COR-L47 (cell line): ENCODE measurements at places on chromosomes 5 and 9.
A peak's percentile ranks its signal among the peaks of the same experiment; 100 is the strongest.

GRCh38 chr5:24854850-24855249, 210.1 kb upstream of the CDH10 start:
- DNase-seq: no peak

- DNase-seq: no peak
These were observed 179.6 kb downstream of the GRIA1 start for GRCh38 chr5:153670101-153670500.

DNA sequence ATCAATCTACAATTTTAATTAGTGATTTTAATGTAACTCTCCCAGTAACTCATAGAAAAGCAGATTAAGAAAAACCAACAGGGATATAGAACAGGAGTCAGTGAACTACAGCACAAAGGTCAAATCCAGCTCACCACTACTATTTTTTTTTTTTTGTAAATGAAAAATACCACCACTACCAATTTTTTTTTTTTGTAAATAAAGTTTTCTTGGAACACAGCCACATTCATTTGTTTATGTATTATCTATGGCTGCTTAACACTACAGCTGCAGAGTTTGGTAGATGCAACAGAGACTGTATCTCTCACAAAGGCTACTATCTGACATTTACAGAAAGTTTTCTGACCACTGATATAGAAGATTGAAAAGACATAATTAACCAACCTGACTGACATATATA, 11.7 kb downstream of the ZNF510 start:
- no peak for DNase-seq

DNA sequence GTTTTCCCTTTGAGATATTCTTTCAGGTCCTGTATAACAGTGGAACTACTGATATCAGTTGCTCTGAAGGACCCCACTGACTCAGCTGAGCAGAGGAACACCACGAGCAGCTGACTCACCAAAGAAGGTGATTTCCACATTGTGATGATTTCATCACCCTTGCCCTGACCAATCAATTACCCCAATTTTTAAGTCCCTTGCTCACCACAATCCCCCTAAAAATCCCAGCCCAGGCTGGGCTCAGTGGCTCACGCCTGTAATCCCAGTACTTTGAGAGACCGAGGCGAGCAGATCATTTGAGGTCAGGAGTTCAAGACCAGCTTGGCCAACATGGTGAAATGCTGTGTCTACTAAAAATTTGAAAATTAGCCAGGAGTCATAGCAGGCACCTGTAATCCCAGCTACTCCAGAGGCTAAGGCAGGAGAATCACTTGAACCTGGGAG, 125.3 kb upstream of the ABCA1 start:
- DNase-seq: no peak

- DNase-seq: no peak
These were observed 40.4 kb downstream of the CTNNA1 start for GRCh38 chr5:138793575-138793974.

DNA sequence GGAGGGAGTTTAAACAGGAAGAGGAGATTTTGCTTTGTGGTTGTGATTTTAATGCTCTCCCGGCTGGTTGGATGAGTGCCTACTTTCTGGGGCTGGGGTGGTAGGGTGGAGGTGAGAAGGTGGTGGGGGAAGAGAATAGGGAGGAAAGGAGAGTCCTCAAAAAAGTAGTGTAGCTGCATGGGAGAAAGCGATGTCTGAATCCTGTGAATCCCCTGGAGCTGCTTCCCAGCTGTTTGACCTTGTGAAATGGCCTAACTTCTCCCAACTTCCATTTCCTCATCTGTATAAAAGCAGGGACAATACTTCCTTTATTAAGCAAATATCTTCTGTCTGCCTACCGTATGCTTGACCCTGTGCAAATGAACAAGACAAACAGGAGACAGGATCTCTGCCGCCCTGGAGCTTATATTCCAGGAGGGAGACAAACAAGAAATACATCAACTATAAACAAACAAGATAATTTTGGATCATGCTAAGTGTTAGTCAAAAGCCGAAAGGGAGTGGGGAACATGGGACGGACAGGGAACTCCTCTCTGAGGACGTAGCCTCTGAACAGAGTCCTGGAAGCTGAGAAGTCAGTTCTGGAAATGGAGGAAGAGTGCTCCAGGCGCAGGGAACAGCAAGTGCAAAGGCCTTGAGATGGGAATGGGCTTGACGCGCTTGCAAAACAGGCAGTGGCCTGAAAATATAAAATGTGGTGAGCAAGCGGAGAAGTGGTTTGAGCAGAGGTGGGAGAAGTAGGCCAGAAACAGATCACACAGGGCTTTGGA, 103.5 kb downstream of the SPRY4 start:
- DNase-seq: no peak

DNA sequence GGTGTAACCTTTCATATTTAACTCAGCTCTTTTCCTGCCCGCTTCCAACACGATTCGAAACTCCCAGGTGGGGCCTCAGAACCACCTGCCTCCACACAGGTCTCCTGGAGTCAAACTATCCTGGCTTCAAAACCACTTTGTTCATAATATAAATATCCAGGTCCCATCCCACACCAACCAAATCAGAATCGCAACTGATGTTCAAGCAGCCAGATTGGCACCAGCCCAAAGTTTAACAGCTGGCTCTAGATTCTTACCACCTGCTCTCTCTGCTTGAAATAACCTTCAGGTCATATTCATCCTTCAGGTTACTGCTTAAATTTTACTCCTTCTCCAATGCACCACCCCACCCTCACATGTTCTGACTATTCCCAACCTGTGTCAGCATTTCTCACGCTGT, 231.4 kb upstream of the TRPM3 start:
- peak; percentile 53 for DNase-seq

DNA sequence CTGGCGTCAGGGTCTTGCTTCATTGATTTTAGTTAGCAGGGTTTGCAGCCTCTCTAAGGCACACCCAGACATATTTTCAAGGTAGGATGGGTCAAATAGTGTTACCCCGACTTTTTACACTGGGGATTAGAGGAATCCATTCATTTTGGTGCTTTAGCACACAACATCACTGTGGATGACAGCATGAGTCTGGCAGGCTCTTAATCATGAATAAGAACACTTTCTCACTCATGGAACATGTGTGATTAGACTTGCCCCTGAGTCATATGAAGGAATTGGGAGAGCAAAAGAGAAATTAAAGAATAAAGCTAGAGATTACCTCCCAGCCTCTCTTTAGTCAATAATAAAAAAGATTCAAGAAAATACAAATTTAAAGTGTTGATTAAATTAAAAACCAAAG, 175.6 kb downstream of the SEMA5A start:
- no peak for DNase-seq

DNA sequence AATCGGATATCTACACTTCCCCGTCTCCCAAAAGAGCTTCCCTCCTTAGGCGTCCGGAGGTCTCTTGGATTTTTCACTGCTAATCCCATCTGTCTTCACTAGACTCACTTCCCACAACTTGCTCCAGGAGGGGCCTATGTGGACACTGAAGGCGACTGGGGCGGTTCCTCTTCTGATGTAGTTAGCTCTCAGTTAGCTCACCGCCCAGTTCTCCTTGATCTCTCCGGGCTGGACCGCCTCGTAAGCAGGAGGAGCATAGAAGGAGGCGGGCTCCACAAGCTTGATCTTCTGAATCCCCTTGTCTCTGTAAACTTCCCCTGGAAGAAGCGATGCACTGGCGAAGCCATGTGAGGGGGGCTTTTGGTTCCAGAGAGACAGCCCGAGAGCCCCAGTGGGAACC, 112.0 kb upstream of the SELENOP start:
- no peak for DNase-seq

DNA sequence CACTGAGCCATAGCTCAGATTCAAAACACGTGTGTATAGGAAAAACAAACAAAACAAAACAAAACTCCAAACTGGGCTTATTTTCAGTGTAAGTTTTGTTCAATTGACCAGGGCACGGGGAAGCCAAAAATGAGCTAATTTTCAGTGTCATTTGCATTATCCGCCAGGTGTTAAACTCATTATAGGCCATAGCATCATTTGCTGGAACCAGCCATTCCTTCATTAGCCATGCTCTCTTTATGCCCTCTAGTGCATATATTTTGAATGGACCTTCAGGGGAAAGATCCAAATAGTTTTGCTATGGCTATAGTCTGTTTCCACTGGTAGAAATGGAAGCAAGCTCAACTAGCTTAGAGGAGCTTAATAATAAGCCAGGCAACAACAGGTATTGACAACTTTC, 1205.2 kb upstream of the DMAC1 start:
- DNase-seq: no peak

DNA sequence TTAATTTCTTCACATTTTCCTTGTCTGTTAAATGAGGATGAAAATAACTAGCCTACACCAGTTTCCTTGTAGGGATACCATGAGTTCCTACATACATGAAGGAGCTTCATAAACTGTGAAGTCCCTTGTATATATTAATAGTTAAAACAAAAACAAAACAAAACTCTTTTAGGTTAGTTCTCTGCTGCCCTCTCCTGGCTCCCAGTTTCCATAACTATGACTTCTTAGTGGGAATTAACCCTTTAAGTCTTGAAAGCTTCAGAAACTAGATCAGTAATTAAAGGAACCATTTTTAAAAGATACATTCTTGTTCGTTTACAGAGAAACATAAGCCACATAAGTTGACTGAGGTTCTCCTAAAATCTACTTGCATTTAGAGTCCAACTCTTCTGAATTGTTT, 500.0 kb upstream of the C9orf72 start:
- peak; percentile 59 for DNase-seq

DNA sequence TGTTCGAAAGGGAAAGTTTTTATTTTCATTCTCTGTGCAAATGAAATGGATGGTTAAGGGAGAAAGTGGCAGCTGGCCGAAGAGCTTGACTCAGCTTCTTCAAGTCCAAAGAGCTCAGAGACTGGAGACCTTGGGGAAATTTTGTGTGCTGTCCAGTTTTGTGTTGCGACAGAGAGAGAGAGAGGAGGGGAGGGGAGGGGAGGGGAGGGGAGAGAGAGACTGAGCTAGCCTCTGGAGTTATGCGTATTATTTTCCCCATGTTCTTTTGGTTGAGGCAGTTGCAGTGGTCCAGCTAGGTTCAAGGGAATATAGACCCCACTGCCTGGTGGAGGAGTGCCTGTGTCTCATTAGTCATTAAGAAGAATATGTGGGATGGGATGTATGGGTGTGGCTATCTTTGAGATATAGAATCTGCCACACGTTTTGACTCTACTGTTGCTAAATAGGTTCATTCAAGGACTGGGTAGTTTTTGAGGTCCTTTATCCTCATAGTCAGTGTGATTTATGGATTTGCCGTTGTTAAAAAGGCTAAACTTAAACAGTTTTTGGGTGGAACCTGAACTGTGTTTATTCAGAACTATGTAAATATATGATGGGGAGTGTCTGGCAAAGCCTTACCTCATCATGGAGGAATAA, 69.7 kb downstream of the ARHGAP26 start:
- no peak for DNase-seq

DNA sequence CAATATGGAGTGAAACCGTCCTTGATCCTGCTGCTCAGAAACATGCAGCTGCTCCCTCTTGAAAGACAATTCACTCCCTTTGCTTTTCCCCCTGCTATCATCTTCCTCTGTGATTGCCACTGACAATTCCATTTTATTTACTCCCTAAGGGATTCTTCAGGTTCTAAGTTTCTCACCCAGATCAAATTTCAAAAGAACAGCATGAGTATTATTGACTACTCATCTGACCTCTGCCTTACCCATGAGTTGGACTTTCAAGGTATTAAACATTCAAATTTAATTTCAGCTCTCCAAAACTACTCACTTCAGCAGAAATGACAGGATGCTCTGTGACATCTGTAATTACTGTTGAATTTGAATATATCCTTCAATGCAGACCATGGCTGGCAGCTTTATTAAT, 236.5 kb upstream of the HAPLN1 start:
- peak; percentile 24 for DNase-seq

- peak; percentile 31 for DNase-seq
These were observed 122.3 kb downstream of the MTRR start for GRCh38 chr5:7991125-7991821.

GRCh38 chr9:107504585-107505455, 15.3 kb upstream of the KLF4 start:
- DNase-seq: no peak

- no peak for DNase-seq
These were observed 75.0 kb downstream of the TNC start for GRCh38 chr9:115042781-115043509.

- DNase-seq: no peak
These were observed 241.6 kb upstream of the RORB start for GRCh38 chr9:74255489-74255984.

GRCh38 chr5:154749491-154749890, 5.7 kb upstream of the LARP1 start:
- DNase-seq: no peak

DNA sequence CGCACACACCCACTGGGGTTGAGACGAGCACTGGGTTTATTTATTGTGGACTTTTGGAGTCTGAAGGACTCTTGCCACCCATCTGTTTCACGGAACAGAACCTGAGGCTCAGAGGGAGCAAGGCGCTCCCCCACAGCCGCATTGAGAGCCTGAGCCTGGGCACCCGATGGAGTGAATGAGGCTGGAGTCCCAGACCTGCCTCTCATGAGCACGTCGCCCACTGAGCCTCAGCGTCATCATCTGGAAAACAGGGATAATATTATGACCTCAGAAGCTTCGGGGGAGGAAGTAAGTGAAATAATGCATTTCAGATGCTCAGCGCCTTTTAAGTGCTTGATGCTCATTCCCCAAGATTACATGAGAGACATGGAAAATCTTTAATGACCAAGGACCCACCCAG, 5.5 kb downstream of the NEK6 start:
- no peak for DNase-seq

DNA sequence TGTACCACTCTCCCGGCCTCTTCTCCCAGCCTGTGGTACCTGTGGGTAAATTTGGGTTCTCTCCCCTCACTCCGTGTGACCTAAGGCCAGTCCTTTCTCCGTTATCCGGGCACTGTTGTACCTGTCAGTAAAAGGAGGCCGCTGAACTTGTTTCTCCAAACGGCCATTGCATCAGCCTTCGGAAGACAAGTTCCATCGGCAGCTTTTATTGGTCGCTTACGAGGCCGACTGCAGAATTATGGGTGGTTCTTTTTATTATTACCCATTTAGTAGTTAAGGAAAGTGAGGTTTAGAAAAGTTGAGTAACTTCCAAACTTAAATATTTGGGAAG, 558 bp downstream of the GRPEL2 start:
- DNase-seq: no peak

DNA sequence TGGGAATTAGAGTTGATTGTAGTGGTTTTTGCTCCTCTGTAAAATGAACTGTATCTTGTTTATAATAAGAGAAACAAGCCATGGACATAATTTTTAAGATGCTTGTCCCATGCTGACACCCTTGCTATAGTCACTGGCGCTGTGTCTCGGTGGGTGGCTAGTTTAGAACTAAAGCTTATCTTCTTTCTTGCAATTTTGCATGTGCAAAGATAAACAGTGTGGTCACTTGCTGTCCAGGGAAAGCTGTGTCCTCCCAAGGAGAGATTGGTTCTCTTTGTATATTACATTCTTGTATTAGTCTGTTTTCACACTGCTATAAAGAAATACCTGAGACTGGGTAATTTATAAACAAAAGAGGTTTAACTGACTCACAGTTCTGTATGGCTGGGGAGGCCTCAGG, 143.8 kb downstream of the MELK start:
- DNase-seq: no peak

GRCh38 chr5:68722357-68722756, 371.5 kb upstream of the SLC30A5 start:
- no peak for DNase-seq
